Natural killer cell treated with Interleukin-12 subunit alpha and Interleukin-12 subunit beta and Interleukin-15 and Interleukin-18, amount 100 ng/mL, for 72 hours (primary cell): ENCODE measurements at places on chromosomes 7 and 10.

DNA sequence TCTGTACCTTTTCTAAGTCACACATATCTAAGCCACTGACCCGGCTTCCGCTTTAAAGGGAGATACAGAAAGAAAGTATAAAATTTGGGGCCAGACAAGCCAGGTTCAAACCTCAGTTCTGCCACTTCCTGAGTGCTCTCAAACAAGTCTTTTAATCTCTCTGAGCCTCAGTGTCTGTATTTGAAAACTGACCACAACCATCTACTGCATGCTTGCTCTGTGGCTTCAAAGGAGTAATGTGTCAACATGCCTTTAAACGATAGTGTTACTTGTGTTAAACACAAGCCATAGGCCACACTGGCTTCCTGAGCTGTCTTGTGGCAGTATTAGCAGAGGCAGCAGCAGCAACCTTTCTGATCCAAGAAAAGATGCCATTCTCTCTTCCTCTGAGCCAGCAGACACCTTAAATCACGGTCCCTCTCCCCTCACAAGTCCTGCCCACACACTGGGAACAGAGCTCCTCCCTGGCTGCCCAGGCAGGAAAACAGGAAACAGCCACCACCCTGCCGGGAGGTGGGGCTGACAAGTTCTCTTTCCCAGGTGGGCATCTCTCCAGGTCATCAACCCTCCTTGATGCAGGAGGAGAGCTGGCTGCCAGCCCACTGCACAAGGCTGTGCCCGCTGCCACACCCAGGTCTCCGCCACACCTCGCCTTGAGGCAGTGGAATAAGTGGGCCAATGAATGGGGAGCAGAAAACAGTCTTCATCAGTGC is 10.7 kb downstream of the HIP1 start:
- H3K4me3 ChIP-seq, result peak overlapping the region; percentile 80
- peak overlapping the region; percentile 79 for H3K27ac ChIP-seq
- H3K27me3 ChIP-seq, result peaks cover 19% of the 10 kb centered on the region
- H3K4me1 ChIP-seq, result peaks cover 42% of the 10 kb centered on the region
- DNase-seq, result peak; percentile 82
- H3K36me3 ChIP-seq, result no peaks in the 10 kb centered on the region

GRCh38 chr7:116543664-116544063 is 18.8 kb downstream of the CAV1 start:
- H3K36me3 ChIP-seq, result no peaks in the 10 kb centered on the region
- H3K27me3 ChIP-seq, result peaks cover 21% of the 10 kb centered on the region
- no peak overlapping the region for H3K4me3 ChIP-seq
- H3K27ac ChIP-seq, result no peak overlapping the region
- no peak for DNase-seq

GRCh38 chr10:70437721-70438120 is 3.8 kb downstream of the NODAL start:
- H3K27me3 ChIP-seq, result peaks cover 22% of the 10 kb centered on the region
- H3K36me3 ChIP-seq, result no peaks in the 10 kb centered on the region
- no peak for DNase-seq
- H3K4me1 ChIP-seq, result peaks cover 10% of the 10 kb centered on the region
- H3K27ac ChIP-seq, result no peak overlapping the region

GRCh38 chr10:100364735-100365391 is 17.8 kb downstream of the SCD start:
- no peak for DNase-seq
- peaks cover 13% of the 10 kb centered on the region for H3K4me1 ChIP-seq
- peaks cover 10% of the 10 kb centered on the region for H3K36me3 ChIP-seq
- H3K27me3 ChIP-seq, result peaks cover 2% of the 10 kb centered on the region
- no peak overlapping the region for H3K27ac ChIP-seq

DNA sequence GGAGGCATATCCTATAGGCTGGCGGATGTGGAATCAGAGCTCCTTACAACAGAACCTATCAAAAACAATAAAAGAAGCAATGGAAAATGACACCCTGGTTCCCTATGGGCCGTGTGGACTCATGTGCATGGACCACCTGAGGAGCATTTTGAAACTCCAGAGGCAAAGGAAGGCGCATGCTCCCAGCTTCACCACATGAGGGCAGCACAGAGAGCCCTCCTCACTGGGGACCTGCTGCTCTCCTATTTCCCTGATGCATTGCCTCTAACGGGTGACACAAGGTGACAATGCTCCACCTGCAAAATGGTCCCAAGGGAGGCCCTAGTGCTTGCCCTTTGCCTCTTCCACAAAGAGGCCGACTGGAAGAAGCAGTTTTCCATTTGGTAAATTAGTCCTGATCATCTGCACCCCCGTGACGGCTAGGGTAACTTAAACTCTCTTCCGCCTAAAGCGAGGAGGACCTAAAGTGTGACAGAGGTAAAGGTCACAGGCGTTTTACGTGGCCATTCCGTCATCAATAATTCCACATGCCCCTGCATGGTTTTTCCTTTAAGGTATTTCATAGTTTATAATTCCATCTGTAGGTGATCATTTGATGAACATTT is 67.7 kb downstream of the GPAM start:
- no peak overlapping the region for H3K4me3 ChIP-seq
- peaks cover 4% of the 10 kb centered on the region for H3K27me3 ChIP-seq
- no peak for DNase-seq
- no peaks in the 10 kb centered on the region for H3K4me1 ChIP-seq
